GM19239 (cell line): ENCODE measurements at places on chromosomes 11 and 22.

DNA sequence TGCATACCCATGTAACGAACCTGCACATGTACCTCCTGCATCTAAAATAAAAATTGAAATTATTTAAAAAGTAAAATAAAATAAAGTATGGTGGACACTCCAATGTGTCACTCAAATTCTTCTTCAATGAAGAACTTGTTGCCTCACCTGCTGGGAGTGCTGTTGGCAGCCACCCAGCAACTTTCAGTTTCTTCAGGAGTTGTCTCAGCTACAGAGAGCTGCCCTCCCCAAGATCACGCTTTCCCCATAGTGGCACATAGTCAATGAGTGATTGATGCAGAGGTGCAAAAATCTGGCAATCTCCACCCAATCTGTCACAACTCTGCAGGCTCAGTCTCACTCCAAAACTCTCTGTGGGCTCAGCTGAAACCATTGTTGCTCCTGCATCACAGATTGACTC is 92.3 kb upstream of the C11orf87 start:
- no peak for DNase-seq

GRCh38 chr11:122756417-122756816 is 81.9 kb upstream of the CRTAM start:
- no peak for DNase-seq

DNA sequence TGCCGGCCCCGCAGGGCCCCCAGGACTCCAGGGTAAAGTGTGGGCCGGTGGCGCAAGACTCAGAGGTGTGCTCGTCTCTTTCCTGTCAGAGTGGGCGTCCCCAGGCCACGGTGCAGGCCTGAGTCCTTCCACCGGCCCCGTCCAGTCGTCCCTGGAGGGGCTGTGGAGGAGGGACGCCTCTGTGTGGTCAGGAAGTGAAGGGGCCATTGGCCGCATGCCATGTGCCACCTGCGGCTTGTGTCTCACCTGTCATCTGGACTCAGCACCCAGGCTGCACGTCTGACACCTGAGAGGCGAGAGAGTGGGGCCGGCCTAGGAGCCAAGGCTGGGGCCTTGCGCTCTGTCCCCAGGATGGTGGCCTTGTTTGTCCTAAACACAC is 25.2 kb downstream of the MUC6 start:
- DNase-seq: no peak

GRCh38 chr22:26672590-26673468 is 15.4 kb downstream of the MIAT start:
- peak; percentile 62 for DNase-seq

- DNase-seq: no peak
Observed at GRCh38 chr11:96664110-96664509, 274.3 kb downstream of the JRKL start.

GRCh38 chr22:35612903-35613302 is 4.2 kb downstream of the MB start:
- DNase-seq: no peak

DNA sequence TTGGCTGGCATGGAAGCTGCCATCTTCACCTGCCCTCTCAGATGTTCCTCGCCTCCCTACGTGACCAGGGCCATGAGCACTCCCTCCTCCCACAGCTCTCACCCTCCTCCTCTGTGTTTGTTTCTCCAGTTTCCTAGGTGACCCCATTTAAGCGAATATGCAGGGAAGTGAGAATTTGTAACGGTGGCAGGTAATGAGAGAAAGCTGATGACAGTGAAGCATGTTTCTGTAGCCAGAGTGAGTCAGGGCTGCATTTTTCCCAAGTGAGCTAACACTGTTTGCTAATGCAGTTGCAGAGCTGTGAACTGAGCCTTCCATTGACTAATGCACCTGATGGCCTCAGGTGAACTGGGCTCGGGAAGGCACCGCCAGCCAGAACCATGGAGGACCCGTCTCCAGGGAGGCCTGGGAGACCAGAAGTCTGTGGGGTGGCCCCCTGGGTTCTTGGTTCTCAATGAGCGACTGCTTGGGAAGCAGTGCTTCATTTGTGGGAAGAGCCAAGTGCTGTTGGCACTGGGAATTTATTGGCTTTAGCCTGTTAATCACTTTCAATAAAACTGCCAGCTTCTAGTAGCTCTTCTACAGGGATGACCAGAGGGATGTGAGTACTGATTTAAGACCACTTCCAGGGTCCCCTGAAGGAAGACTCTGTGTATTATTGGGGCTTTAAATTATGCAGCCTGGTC is 64.5 kb downstream of the BARX2 start:
- no peak for DNase-seq

- no peak for DNase-seq
Observed at GRCh38 chr11:93025558-93026255, 56.3 kb downstream of the MTNR1B start.

GRCh38 chr11:3103076-3103475 is 45.9 kb upstream of the CARS1 start:
- no peak for DNase-seq

- no peak for DNase-seq
Observed at GRCh38 chr11:131275580-131275979, 94.8 kb upstream of the NTM start.

DNA sequence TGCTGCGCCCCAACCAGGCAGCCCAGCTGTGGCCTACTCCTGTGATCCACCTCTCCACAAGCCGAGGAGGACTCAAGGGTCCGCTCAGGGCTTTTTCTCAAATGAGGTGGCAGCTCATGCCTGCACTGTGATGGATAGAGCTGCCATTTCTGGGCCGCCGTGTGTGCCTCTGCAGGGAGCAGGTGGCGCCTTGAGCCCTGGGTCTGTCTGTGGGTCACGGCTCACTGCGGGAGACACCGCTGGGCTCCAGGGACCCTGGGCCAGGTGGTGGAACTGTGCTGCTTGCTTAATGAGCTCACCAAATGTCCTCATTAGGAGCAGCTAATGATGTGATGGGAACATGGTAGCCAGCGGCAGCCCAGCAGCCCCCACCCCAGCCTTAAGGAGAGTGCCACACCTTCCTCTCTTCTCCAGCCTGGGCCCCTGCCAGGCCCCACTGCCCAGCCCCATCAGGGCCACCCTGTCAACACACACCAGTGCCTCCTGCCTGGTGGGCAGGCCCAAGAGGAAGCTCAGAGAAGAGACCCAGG is 50.8 kb downstream of the DHCR7 start:
- DNase-seq: no peak

DNA sequence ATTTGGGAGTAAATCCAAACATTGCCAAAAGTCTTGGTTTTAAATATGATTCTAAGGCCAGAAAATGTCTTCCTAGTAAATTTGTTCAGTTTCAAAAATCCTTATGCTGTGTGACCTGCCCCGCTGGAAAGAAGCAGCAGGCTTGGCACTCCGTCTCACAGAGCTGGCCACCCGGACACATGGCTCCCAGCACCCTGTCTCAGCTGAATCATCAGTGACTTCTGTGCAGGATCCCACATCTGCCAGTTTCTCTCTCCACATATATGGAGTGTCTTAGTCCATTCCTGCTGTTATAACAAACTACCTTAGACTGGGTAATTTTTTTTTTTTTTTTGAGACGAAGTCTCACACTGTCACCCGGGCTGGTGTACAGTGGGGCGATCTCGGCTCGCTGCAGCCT is 356.7 kb downstream of the TBC1D22A start:
- no peak for DNase-seq

DNA sequence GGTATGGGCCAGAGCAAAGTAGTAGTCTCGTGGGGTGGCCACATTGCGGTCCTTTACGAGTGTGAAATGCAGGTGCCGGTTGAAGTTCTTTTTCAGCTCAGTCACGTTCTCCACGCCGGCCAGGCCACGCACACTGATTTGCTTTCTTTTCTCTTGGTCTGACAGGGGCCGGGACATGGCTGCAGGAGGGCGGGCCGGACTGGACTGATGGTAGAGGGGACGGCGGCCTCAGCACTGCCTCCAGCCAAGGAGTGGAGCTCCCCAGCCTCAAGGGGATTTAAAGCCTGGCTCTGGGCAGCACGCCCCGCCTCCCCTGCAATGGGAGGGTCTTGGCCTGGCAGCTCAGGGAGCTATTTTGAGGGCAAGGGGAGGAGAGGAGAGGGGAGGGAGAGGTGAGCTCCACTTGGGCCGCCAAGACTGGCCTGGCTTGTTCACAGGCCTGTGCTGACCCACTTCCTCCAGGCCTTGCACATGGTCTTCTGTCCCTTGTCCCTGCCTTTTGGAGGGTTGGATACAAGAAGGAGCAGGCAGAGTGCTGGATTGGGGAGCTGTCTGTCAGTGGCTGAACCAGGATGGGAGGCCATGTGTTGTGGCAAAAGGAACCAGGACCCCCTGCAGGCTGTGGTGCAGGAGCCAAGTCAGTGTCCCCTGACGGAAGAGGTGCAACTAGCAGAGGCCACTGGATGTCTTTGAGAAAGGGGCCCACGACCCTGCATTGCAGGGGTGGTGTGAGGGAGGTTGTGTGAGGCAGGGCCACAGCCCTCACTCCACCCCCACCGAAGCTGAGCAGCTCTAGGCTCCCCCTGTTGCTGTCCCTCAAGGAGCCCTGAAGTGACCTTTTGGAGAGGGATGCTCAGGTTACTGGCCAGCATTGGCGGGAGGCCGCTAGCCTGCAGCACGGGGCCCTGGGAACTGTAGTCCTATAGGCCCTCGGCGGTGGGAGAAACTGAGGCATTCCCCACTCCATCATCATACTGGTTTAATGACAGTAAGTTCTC is at the start of gene PYGM:
TSS of gene PYGM (minus strand) at position 253 of the 998 bp plus-strand sequence. CDS start at position 177, 76 bp downstream.
- no peak for DNase-seq

- DNase-seq: no peak
Observed at GRCh38 chr11:61259363-61259762, 18.4 kb downstream of the PGA5 start.

DNA sequence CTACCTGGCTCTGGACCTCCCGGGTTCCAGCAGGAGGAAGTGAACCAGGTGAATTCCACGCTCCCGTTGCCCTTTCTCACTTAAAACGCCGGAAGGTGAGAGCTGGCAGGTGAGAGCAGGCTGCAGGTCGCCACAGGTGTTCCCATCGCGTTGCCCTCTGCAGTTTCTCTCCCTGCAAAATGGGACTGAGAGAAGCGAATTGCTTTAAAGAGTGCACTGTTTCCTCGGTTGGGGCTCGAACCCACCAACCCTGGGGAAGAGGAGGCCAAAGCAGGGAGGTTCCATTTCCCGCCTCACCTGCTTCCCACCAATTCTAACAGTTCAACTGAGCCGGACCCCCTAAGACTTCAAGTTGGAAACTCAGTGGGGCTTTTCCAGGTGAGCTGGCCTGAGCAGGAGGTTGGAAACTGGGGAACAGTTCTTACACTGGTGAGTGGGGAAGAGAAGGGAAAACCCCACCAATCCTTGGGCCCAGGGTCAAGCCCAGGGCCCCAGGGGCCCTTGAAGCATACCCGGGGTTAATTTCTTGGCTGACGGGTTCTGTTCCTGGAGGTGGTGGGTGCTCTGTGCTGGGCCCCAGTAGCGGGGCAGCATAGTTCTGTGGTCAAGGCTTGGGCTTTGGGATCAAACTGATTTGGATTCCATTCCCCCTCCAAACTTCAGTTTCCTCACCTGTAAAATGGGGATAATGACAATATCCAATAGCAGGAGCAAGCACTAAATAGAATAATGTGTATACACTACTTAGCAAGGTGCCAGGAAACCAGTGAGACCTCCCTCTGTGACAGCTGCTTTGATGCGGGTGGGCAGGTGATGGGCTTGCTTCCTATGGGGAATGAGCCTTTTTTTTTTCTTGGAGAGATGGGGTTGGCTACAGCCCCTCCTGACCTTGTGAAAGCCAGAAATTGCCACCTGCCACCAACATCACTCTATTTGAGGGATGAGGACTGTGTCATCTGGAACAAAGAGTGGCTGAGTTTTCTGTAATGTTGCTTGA is 788 bp downstream of the CD82 start:
- no peak for DNase-seq

DNA sequence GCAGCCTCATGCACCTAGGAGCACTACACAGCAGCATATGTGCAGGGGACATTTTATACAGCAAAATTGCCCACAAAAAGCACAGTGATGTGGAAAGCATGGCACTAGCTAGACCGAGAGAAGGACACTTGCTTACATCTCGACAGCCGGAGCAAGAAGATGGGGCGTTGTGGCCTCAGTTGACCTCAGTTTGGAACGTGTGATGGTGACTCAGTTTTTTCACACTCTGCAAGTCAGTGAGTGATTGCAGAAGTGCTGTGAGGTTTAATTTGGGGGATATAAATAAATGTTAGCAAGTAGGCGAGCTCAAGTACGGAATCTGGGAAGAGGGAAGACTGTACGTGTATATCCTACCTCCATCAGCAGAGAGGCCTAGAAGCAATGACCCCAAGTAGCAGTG is 23.3 kb downstream of the LRP5 start:
- no peak for DNase-seq

GRCh38 chr11:124760205-124760652 is 1.9 kb downstream of the ESAM start:
- no peak for DNase-seq

GRCh38 chr22:21679383-21679782 is 13.6 kb downstream of the PPIL2 start:
- no peak for DNase-seq

DNA sequence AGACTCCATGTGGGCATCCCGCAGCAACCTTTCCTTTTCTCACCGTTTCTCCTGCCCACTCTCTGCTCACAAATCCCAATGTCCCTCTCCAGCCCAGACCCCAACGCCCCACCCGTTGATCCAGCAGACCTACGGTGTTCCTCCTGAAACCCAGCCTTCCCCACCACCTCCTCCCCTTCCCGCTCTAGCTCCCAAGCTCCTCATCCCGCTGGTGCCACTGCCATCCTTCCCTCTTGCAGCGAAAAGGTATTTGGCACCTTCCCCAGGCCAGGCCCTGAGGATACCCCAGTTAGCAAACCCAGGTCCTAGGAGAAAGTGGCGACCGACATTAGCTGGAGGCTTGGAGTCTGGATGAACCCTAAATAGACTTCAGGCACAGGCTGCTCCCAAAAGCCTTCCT is 84.0 kb upstream of the RTL6 start:
- DNase-seq: no peak

DNA sequence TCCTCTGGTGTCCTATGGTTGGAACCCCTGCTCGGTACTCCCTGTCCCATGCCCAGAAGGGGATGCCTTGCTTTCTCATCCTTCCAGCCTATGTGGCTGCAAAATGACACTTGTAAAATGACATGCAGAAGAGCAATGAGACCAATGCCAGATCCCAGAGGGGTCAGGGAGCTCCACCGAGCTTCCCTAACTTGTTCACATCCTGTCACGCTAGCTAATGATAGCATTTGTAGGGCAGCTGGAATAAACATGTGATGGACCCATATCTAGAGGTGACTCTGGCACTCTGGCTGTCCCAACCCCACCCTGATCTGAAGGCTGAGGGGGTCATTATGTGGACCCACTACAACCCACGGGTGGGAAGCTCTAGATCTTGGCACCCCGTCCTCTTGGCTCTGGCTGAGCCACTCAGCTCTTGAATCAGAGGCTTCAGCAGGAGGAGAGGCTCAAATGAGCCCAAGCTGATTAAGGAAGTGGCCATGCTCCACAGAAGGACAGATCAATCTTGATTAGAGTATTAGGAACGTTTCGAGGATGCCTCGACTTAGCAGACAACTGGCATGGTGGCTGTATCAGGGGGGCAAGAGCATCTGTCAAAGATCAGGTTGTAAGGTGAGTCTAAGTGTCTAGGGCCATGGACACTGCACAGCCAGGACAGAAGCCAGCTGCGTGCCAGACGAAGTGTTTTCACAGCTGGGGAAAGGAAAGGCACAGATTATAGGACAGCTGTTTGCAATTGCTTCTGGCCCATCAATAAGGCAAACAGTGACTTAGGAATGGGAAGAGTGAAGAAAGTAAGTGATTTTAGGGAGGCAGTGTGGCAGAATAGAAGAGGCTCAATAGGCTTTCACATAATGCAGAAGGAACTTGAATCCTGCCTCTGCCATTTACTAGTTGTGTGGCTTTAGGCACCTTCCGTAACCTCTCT is 182.8 kb downstream of the KIRREL3 start:
- no peak for DNase-seq
